ENCODE measurements at places on chromosomes 16 and 17.
A peak's percentile ranks its signal among the peaks of the same experiment; 100 is the strongest.

GRCh38 chr17:40168262-40168832 lies 8.9 kb upstream of the RAPGEFL1 start:
- DNase-seq, result peak; percentile 38

GRCh38 chr17:71313866-71314265 lies 807.0 kb upstream of the SOX9 start:
- DNase-seq, result no peak

DNA sequence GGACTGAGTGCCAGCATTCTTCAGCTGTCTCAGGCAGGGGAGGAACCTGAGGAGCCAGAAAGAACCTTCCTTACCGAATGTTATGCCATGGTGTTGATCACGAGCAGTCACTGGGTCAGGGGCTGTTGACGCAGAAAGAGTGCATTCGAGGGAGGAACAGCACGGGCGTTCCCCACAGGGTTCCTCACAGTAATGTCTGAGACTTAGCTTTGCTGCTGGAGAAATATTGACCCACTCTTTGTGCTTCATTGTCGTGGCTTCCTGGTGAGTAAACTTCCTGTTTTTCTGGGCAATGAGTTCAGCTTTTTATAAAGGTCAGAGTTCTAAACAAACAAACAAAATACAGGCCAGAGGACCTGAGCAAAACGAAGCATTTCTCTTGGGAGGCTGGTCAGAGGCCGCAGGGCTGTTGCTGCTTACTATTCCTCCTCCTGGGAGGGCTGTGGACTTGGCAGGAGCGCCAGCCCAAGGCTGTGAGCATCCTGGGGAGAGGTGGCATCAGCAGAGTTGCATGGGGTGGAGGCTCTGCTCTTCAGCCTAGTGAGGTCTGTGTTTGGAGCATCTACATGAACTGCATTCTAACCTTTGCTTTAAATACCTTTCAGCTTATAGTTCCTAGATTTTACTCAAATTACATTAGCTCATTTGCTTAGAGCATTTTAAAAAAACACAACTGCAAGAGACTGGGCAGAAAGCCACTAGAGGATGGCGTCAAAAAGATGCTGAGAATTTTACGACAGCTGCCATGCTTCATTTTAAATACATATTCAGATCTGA lies 143.1 kb upstream of the CACNG5 start:
- no peak for DNase-seq

DNA sequence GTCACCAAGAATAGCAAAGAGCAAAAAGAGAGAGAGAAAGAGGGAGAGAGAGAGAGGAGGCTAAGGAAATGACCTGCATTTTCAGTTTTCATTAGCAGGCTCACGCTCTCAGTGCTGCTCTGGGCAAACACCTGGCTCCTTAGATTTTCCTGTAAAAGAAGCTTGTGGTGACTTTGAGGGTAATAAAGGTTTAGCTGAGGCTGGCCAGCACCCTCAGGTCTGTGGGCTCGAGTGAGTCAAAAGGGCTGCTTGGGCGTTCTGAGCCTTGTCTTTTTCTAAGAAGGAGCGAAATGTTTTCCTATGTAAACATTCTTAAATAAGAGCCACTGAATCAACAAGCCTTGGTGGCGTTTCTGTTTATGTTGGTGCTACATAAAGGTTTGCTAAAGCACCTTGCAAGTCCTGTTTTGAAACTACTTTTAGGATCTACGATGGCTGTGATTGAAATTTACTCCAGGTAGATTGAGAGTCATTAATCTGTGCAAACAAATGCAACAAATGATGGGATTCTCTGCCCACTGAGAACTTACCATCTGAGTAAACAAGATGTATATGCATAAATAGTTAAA lies 38.8 kb downstream of the SHISA6 start:
- no peak for DNase-seq

DNA sequence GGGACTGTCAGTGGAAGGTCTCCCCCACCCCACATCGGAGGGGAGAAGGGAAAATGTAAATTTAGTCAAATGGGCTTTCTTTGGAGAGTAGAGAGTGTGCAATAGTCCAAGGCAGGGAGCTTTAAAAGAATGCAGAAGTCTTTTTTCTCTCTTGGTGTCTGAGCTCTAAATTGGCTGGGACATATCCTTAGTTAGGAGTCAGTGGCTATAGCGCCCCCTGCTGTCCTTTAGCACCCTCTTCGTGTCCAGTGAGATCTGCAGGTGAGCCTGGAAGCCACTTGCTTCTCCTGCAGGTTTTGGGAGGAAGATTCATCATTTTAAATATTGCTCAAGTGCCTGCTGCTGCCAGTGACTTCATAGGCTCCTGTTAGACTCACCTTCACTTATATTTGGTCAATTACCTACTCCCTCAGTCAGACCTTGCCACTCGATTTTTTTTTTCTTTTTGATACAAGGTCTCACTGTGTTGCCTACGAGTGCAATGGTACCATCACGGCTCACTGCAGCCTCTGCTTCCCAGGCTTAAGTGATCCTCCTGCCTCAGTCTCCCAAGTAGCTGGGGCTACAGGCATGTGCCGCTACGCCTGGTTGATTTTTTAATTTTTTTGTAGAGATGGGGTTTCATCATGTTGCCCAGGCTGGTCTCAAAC lies 174.8 kb downstream of the PRKCB start:
- DNase-seq, result peak; percentile 88

GRCh38 chr16:5442054-5442453 lies 344.5 kb upstream of the EEF2KMT start:
- no peak for DNase-seq

GRCh38 chr17:57569853-57570252 lies 175.2 kb downstream of the CCDC182 start:
- DNase-seq, result no peak

DNA sequence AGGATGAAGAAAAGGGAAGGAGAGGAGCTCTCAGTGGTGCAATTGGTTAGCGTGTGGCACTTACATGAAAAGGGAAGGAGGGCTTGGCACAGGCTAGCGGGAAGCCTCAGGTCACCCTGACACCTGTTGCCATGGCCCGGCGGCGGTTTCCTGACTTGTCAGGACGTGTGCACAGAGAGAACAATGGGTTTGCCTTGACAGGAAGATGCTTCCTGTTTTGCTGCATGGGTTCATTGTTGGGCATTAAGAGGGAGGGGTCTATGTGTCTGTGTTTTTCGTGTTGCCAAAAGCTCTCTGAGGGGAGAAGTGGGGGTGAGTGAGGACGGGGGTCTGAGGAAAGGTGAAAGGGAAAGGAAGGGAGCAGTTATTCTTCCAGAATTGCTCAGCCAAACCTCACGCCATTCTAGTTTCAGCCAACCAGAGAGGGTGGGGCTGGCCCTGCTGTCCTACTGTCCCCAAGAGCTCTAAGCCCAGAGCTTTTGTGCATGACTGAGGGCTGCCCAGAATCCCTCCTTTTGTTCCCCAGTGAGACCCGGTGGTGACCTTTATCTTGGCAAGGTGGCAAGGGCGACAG lies 17.1 kb upstream of the CCR7 start:
- peak; percentile 69 for DNase-seq

DNA sequence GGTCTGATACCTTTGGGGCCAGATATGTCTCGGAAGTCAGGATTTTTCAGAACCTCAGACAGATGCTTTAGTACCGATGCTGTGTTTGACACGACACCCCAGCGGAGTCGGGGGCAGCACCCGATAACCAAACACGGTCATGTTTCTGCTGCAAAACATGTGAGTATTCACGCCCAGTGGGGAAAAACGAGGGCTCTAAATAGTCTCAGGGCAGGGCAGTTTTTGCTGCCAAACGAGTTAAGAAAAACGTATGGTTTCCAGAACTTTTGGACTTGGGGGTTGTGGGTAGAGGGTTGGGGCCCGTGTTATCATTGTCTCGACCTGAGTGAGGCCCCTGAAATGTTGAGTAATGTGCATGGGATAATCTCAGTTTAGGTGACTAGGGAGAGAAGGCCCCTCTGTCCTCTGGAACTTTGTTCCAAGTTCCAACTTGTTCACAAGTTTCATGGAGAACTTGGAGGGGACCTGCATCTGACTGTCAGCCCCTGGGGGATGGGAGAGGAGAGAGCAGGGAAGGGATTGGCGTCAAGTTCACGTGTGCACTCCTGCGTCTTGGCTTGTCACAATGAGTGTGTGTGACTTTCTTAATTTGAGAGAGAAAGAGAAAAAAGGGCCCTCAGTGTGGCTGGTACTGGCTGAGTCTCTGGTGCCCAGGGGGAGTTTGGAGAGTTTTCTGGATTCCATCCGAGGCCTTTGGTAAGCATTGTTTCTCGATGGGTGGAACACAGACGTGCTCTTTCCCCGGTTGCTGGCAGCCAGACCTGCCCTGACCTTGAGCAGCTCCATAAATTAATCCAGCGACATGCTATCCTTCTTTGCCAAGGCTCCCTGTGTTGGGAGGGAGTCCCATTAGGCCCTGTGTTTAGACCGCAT lies 83.9 kb upstream of the CIBAR2 start:
- DNase-seq, result no peak

GRCh38 chr16:27195076-27195741 lies 8.1 kb upstream of the KDM8 start:
- DNase-seq, result no peak

- DNase-seq, result no peak
Measured at GRCh38 chr16:74015953-74016352, 280.7 kb upstream of the PSMD7 start.

- DNase-seq, result no peak
Measured at GRCh38 chr17:45146890-45147580, 1.2 kb upstream of the HEXIM1 start.

DNA sequence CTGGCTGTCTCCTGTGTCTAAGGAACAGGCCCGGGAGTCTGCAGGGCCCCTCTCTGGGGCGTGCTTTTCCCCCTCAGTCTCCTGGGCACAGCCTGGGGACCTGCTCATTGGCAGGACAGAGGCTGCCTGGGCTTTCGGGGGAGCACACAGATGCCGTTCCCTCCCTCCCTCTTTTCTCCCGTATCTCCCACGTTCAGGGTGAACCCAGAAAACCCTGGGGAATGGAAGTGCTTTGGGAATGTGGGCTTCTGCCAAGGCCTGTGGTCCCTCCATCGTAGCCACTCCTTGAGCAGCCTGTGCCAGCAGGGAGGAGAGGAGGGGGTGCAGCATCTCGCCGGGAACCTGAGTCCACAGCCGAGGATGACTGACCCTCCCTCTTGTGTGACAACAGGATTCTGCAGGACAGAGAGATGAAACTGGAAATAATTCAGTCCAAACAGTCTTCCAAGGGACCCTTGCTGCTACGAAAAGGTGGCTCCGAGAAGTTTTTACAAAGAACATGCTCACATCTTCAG lies 52.0 kb downstream of the RNF213 start:
- no peak for DNase-seq

DNA sequence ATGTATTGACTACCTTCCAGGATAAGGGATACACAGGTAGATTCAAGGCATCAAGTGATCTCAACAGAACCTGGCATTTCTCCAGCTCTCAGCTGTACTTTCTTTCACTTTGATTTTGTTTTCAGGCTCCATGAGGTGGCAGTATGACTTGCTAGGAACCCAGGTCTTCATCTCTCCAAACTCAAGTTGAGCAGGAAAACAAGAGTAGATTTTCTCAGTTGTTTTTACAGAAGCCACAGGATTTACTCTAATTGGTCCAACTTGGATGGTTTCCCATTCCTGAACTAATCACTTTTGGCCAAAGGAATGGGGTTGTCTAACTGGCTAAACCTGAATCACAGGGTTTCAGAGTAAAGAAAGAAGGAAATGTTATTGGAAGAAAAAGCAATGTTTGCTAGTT lies 146.6 kb downstream of the TRIM37 start:
- DNase-seq, result no peak

DNA sequence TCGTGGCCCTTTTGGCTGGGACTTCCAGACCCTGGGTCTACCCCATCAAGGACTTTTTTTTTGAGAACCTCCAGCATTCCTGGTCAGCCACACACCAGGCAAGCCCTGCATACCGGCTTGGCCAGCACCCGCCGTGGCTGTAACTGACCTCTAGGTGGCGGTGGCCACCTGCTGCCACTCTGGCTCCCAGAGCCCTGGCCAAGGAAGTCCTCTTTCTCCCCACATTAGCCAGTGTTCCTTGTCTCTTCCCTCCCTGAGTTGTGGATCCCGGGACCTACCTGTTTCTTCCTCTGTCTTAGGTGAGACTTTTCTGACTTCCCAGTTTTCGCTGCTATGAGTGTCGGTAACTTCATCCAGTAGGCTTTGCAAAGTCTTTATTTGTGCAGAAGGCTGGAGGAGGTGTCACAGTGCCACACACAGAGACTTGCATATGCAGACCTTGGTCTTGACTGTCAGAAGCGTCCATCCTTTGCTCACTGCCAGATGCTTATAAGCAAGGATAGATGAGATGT lies 348.3 kb downstream of the CPPED1 start:
- DNase-seq, result peak; percentile 64

DNA sequence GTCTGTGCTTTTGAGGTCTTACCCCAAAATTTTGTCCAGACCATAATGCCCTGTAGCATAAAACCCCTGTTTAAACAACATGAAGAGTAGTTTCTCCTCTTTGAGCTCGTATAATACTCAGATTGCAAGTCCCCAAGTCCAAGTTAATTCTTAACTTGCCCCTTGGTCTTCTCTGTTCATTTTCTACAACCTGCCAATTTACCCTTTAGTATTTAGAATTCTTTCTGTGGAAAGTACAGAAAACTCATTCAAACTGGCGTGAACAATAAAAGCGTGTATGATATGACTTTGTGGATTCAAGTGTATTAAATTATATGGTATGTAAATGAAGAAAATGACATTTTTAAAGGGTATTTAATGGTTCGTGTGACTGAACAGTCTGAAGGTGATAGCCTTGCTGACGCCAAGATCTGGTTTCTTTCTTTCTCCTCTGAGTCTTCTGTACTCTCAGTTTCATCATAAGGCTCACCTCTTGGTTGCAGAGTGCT lies 185.6 kb downstream of the PRKCA start:
- DNase-seq, result no peak

DNA sequence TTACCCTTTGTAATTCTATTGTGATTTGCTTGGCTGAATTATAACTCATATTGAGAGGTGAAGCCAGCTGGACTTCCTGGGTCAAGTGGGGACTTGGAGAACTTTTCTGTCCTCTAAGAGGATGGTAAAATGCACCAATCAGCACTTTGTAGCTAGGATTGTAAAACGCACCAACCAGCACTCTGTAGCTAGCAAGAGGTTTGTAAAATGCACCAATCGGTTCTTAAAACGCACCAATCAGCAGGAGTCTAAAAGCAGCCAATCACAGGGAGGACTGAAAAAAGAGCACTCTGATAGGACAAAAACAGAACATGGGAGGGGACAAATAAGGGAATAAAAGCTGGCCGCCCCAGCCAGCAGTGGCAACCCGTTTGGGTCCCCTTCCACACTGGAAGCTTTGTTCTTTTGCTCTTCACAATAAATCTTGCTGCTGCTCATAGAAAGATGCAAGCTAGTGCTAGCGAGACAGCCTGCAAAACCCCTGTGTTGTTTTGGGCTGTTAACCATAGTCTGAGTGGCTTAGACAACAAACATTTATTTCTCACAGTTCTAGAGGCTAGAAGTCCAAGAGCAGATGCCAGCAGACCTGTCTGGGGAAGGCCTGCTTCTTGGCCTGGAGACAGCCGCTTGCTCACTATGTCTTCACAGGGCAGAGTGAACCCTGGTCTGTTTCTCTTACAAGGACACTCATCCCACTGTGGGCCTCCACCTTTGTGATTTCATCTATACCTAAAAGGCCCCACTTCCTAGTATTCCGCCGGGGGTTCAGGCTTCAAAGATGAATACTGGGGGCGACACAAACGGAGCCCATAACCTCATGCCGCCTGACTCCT lies 39.0 kb upstream of the CRISPLD2 start:
- DNase-seq, result no peak

- no peak for DNase-seq
Measured at GRCh38 chr17:61504697-61505096, 52.5 kb downstream of the TBX4 start.

- no peak for DNase-seq
Measured at GRCh38 chr16:79734721-79735120, 134.2 kb upstream of the MAF start.

- DNase-seq, result no peak
Measured at GRCh38 chr17:11264183-11264871, 23.3 kb downstream of the SHISA6 start.

GRCh38 chr16:84700446-84701300 lies 873 bp downstream of the USP10 start:
- peak; percentile 44 for DNase-seq
